IMR-90 (cell line): ENCODE measurements at places on chromosomes 16 and 17. TPM values are rescaled to one million over a fixed set of nuclear protein-coding genes. Genes with fewer than 3 reads are reported as not detected.

The KRT38 gene
- not detected in 2 replicates for total RNA-seq

The VASN gene
- total RNA-seq: 9.3 and 10.3 TPM in 2 replicates

The PTGES3L gene
- 1.4 and 2.2 TPM in 2 replicates for total RNA-seq

The LCAT gene
- 1.4 and 1.7 TPM in 2 replicates for total RNA-seq

The NPIPA2 gene
- not detected in 2 replicates for total RNA-seq

The CACNA1H gene
- total RNA-seq: 1.6 and 1.7 TPM in 2 replicates

The CORO6 gene
- 2.8 and 3.4 TPM in 2 replicates for total RNA-seq

The KCNG4 gene
- total RNA-seq: not detected in 2 replicates

The ZNF423 gene
- total RNA-seq: under 0.01 TPM in 2 replicates

The CCL16 gene
- not detected in 2 replicates for total RNA-seq

The TAT gene
- total RNA-seq: not detected in 2 replicates

The KRT23 gene
- 0.28 and 0.36 TPM in 2 replicates for total RNA-seq

The HYDIN gene
- total RNA-seq: under 0.01 and 0.18 TPM in 2 replicates

The MYH8 gene
- not detected in 2 replicates for total RNA-seq

The KRT9 gene
- total RNA-seq: not detected in 2 replicates

The NPTX1 gene
- 20.8 and 23.3 TPM in 2 replicates for total RNA-seq

The PDILT gene
- not detected in 2 replicates for total RNA-seq

The GNG13 gene
- not detected in 2 replicates for total RNA-seq

The CHD3 gene
- total RNA-seq: 67.2 and 78.1 TPM in 2 replicates

The EVI2B gene
- total RNA-seq: under 0.01 TPM in 2 replicates

The ABCC11 gene
- under 0.01 and 0.18 TPM in 2 replicates for total RNA-seq

The CCDC200 gene
- not detected in 2 replicates for total RNA-seq

The BCL6B gene
- not detected in 2 replicates for total RNA-seq

The KRT27 gene
- not detected in 2 replicates for total RNA-seq

The SEZ6L2 gene
- 0.72 and 0.83 TPM in 2 replicates for total RNA-seq

The SPNS3 gene
- 0.18 TPM in 1 of 2 replicates, not detected in the other for total RNA-seq

The TELO2 gene
- total RNA-seq: 5.8 and 6.6 TPM in 2 replicates

The DLX3 gene
- total RNA-seq: not detected in 2 replicates

The CES5A gene
- total RNA-seq: not detected in 2 replicates

The PSMB3 gene
- 510 and 828 TPM in 2 replicates for total RNA-seq

The ITGB4 gene
- under 0.01 TPM in 1 of 2 replicates, not detected in the other for total RNA-seq

The CARHSP1 gene
- 96.4 and 138 TPM in 2 replicates for total RNA-seq

The SPATA22 gene
- 0.18 and 0.28 TPM in 2 replicates for total RNA-seq

The SLC35B1 gene
- total RNA-seq: 66.9 and 86.2 TPM in 2 replicates
